T-cell (primary cell): ENCODE measurements at places on chromosomes 4 and X.

DNA sequence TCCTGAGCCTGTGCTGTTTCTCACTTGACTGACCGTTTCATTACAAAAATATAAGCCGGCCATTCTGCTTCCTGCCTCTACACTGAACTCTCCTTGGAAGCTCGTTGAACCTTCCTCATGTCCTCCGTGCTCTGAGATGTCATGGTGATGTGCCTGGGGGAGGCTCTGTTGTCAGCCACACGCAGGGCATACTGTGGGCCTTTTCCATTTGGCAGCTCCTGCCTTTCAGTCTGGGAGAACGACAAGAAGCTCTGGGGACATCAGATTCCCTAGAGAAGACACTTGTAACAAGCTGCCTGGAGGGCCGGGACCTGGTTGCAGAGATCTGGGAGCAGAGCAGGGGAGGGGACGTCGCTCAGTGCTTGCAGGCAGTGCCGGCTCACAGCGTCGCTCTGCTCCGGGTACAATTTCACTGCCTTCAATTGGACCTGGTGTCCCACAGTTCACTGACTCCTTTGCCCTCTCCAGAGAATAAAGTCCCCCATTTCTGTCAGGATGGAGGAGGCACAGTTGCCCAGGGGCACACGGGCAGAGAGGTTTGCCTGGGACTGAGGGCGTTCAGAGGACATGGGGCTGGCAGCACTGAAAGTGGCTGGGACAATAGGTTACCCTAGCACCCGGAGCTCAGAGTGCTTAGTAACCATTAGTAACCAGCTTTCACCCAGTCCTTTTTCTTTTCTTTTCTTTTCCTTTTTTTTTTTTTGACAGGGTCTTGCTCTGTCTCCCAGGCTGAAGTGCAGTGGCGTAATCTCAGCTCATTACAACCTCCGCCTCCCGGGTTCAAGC is 19.1 kb upstream of the MECP2 start:
- no peak for DNase-seq

GRCh38 chr4:147971116-147971515 is 239.2 kb downstream of the ARHGAP10 start:
- DNase-seq = no peak

DNA sequence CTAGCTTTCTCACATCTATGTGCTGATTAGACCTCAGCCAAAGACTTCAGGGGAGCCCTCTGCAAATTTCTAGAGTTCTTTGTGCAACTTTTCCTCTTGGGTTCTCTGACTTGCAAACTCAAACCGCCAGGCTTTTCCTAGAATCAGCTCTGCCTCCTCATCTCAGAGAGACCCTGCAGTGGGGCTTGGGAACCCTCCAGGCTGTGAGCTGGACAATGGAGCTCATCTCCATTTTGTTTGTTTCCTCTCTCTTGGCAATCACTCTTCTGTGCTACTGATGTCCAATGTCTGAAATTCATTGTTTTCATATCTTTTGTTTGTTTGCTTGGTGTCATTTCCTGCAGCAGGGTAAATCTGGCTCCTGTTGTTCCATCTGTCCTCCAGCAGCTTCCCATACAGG is 33.0 kb downstream of the GYPB start:
- no peak for DNase-seq

- no peak for DNase-seq
Measured at GRCh38 chr4:87045659-87046058, 110.8 kb downstream of the AFF1 start.

DNA sequence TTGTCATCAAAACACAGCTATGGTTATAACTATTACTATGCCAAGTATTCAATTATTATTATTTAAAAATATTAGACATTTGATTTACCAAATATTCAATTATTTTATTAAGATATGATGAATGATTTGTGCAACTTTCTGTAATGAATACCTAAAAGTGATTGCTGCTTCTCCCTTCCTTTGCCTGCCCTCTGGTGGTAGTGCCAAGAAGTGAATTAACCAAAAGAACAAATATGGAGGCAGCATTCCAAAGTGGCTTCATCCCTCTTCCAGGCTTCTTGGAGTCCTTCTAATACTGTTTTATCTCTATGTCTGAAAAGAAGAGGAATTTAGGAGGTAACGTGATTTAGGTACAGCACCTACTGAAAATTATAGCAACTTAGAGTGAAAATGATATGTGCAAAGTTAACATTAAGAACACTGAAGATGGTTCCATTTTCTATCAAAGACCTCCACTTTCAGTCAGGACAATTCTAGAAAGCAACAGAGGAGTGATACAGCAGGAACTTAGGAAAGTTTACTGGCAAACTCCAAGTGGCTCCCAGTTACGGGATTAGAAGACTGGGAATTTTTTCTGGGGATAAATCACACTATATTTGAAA is 43.0 kb downstream of the ENPEP start:
- no peak for DNase-seq

GRCh38 chr4:90425893-90426292 is 298.7 kb downstream of the CCSER1 start:
- no peak for DNase-seq

DNA sequence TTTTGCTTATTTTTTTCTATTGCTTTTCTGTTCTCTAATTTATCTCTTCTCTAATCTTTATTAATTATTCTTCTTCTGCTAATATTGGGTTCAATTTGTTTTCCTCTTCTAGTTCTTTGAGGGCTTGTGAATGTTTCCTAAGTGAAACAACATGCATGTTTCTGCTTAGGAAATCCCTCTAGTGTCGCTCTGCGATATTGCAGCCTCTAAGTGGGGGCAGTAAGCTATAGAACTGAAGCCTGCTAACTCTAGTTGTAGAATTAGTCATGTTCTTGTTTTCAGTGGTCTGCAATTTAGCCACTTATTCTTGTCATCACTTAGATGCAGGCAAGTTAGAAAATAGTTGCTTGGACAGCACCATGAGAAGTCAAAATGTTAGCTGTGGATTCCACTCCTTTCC is 222.6 kb downstream of the SPIN4 start:
- no peak for DNase-seq

DNA sequence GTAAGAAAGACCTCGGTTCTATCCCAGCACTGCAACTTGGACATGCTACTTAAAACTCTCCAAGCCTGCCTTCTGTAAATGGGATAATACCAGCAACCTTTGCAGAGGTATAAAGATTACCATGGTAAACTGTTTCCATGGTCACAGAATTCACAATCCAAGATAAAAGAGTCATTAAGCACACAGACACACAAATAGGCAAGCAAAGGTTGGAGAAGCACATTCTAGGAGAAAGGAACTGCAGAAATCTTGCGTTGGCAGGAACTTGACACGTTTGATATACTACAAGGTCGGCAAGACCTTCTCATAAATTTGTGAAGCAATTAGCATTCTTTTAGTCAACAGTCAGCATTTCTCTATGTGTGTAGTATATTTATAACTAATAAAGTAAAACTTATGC is 12.3 kb upstream of the CHRNA9 start:
- no peak for DNase-seq

DNA sequence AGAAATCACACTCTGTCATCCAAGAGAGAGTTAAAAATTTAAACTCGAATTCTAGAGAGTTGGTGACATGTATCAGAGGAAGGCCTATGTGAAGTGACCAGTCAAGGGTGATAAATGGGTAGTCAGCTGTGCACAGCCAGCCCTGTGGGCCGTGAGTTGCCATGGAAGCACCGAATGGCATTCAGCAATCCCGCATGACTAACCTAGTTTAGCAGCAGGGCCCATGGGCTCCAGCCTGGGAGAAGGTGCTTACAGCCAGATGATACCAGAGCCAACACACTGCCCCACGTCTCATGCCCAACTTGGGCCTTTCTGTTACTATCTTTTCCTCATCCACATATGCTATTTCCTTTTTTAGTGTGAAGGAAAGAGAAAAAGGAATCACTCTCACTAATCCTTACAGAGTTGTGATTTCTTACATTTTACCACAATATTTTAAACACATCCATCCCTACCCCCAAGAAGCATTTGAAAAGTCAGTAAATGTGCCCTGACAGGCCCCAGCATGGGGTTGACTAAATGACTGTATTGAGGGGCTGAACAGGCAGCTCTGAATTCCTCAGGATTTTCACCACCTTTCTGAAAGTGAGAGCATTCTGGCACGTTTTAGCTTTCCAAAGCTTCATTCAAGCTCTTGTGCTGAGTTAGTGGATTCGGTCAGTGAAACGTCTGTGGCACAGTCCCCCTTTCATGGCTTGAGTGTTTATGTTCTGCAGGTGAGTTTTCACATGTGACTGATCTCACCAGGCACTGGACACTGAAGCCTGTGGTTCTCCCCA is 104.2 kb downstream of the AFF1 start:
- no peak for DNase-seq

- no peak for DNase-seq
Measured at GRCh38 chr4:5267408-5267807, 216.1 kb downstream of the STK32B start.

- no peak for DNase-seq
Measured at GRCh38 chr4:48005781-48006180, 10.7 kb downstream of the CNGA1 start.

DNA sequence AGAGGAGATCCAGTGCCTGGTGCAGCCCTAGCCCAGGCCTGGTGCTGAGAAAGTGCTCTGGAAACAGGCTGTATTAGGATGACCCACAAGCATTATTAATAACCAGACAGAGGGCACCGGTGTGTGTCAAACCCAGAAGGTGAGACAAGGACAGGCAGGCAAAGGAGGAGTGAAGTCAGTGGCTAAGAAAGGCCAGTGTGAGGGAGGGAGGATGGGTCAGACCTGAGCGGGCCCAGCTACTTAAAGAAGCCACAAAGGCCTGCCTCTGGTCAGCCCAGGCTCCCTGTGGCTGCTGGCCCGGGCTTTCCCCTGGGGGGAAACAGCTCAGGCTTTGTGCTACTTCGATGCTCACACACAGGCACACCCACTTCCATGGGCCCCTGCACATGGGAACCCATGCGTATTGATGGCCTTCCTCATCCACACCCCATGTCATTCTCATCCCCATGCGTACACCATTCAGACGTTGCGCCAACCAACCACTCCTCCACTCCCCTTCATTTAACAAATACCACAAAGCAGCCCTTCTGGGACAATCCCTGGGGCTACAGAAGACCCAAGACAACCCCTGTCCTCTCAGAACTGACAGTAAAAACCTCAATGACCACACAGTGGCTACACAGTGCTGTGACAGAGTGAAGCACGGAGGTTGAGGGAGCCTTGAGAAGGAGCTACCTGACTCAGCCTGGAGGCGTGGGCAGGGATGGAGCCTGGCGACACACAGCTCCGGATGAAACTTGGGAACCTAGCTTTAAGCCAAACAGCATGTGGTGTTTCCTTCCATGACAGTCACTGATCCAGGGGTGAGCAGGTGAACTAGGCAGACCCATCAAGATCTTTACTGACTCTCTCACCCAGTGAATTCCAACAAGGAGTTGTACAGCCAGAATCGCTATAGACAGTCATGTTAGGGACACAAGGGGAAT is 24.9 kb upstream of the MTM1 start:
- DNase-seq = no peak

- no peak for DNase-seq
Measured at GRCh38 chr4:42104521-42104920, 47.9 kb downstream of the BEND4 start.

GRCh38 chrX:151099001-151099400 is 77.4 kb upstream of the GPR50 start:
- no peak for DNase-seq

DNA sequence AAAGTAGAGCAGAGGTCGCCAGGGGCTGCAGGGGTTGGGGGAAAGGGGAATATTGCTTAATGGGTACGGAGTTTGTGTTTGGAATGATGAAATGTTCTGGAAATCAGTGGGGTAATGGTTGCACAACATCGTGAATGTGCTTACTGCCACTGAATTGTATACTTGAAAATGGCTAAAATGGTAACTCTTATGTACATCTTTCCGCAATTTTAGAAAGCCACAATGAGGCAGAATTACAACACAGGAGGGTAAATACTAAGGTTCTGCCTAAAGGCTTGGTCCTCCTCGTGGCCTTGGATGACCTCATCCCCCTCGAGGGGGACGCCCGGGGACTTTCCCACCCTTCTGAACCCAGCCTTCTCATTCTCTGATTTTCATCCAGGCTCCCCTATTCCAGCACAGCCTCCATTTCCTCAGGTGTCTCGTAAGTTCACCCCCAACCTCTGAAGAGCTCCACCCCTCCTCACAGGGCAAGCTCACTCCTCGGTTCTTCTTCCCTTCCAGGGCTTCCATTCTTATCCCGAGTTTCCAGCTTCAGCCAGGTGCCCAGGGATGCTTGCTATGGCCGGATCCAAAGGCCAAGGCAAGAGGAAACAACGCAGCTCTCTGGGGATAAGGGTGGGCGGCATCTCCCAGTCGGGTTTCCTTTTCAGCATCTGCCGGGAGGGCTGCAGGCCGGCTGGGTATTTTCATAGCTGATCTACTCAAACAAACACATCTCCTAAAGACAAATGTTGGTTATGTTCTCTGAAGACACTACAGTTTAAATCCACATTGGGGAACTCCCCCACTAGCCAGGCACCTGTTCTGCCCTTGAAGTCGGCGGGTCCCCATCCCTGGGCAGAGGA is 71.3 kb upstream of the ACSL1 start:
- DNase-seq = no peak

GRCh38 chrX:43849173-43849572 is 33.1 kb downstream of the MAOB start:
- no peak for DNase-seq

DNA sequence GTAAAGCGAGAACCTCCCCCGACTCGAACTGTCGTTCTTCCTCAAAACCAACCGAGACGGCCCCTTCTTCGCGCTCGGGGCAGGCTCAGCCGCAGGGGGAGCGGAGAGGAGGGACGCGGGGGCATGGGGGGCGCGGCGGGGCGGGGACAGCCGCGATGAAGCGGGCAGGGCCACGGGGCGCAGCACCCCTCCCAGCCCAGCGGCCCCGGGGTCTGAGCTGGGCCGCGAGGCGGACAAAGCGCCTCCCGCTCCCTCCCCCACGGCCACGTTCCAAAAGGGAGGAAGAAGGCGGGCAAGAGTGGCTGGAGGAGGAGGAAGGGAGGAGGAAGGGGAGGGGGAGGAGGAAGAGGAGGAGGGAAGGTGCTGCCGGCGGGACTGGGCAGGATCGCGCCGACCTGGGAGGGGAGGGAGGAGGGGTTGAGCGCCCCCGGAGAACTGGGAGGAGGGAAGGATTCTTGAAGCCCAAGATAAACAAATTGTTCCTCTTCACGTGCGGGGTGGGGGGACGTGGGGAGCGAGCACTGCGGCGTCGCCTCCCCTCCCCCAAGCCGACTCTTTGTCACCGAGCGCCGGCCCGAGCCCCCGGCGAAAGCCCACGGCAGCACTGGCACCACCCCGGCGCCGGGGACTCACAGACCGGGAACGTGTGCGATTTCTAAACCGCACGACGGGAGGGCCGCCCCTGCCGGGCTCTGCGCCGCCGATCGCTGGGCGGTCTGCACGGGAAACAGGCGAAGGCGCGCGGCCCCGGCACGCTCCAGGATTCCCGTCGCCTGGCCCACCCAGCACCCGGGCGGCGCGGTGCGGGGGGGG is 2.9 kb downstream of the MAML3 start:
- peak; percentile 69 for DNase-seq

GRCh38 chr4:17597517-17597916 is 16.9 kb upstream of the MED28 start:
- no peak for DNase-seq

DNA sequence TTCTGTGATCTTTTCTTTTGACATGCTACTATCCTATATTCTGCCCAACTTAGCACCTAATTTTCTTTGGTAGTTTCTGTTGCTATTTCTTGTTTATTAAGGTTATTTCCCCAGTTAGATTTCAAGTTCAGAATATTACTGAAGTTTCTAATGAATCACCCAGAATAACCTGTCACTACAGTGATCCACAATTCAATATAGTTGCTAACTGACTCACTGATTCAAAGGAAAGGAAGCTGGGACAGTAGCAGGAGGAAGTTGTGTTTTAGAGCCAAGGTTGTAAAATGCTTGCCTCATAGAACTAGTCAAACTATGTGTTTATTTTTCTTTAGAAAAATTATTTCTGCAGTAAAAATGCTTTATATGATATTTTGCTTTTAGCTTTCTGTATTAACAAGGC is 37.4 kb downstream of the PAK3 start:
- DNase-seq = no peak
